BJ (cell line): ENCODE measurements at places on chromosomes 2 and 18.

GRCh38 chr2:166727095-166727494, 161.2 kb upstream of the XIRP2 start:
- no peak for DNase-seq

DNA sequence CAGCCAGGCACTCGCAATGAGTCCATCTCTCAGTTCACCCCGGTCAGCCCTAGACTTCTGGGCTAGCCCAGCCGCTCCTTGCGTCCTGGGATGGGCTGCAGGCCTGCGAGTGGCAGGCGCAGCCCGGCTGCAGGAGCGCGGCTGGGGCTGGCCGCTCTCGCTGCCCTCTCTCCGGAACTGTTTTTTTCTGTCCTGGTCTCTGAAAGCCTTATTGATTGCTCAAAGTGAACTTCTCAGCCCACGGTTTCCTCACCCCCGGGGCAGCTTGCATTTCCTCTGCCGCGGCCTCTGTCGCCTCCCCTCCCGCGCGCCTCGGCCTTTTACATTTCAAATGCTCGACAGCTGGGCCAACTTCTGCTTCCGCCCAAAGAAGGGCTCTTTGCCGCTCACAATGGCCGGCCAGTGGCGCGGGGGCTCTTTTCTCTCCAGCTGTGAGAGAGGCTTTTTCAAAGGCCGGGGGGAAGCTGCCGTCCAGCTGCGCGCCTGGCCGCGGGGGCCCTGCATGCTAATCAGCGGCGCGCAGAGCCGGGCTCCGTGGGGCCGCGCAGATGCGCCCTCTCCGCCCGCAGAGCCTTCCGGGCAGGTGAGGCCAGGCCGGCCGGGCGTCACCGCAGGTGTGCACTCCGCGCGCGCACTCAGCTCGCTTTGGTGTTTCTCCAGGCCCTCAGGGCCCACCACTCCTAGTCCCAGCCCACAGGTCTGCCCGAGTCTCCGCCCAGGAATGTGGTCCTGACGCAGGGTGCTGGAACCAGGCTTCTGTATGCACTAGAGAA, 513.8 kb downstream of the RNF144A start:
- DNase-seq, result no peak

- DNase-seq, result no peak
These were observed 503.5 kb upstream of the ZEB2 start for GRCh38 chr2:145023334-145023934.

GRCh38 chr2:215613888-215614287, 178.0 kb upstream of the FN1 start:
- DNase-seq, result no peak
